Cortex of kidney (tissue), 1 donor: ENCODE measurements at places on chromosomes 5 and 9.

- DNase-seq, result no peak
Measured at GRCh38 chr5:77876316-77876715, 100.2 kb upstream of the TBCA start.

DNA sequence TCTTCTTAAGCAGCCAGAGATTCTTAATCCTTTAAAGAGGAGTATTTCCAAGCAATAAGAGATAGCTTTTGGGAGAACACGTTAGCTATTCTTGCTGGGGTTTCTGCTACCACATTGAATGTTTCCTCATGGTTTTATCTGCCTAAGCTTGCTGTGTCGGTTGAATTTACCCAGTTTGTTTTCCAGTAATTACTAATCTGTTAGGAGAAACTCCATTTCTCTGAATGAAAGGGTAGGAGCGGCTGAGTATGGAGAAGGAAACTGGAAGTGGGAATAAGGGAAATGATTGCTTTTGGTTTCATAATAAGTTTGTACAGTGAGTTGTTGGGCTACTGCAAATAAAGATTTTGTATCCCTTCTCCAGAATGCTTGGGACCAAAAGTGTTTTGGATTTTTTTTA, 1.2 kb downstream of the JAK2 start:
- no peak for DNase-seq

DNA sequence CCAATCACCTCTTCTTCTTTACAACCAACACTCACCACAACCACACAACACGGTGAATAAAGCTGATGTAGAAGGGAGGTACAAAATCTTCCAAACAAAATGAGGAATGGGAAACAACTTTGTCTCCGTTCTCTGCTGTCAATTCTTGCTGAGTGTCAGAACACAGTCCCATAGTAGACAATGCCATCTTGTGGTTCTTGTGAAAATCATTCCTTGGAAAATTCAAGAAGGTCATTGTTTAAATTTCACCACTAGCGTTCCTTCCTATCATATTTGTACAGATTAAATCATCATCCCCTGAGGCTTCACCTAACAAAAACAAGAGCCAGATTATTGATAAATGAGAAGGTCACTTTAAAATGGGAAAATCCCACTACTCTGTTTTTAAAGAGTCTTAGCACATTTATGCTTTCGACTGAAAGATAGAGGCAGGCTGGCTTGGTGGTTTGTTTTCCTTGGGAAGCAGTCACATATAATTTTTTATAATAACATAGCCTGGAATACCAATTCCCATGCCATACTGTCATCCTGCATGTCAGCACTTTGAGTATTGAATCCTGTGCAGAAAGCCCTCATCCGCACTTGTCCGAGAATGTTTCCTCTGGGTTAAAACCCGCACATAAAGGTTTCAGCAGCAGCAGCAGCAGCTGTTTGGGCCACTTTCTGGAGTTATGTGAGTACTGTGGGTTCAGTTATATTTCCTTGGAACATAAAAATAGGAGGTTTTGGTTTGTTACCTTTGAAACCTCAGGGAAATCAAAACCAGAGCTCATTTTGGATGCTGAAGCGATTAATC, 395.0 kb upstream of the SMARCA2 start:
- no peak for DNase-seq

GRCh38 chr5:153084511-153084910, 406.0 kb upstream of the GRIA1 start:
- no peak for DNase-seq

DNA sequence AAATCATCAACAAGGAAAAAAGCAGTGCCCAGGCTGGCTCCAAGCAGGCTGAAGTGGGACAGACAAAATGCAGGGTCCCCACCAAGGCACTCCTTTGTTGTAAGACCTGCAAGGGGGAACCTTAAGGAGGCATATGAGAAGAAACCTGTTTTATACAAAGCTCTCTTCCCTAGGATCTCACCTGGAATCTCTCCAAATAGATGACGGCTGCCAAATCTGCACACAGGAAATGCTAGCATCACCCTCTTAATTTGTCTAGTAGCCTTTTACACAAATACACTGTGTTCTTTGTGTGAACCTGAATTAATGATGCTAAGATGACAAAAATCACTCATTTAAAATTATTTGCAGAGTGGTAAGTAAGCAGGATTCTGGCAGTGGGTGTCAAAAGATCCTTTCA, 280.2 kb downstream of the SPOCK1 start:
- no peak for DNase-seq

GRCh38 chr5:126499853-126500342, 76.7 kb downstream of the GRAMD2B start:
- DNase-seq, result no peak

DNA sequence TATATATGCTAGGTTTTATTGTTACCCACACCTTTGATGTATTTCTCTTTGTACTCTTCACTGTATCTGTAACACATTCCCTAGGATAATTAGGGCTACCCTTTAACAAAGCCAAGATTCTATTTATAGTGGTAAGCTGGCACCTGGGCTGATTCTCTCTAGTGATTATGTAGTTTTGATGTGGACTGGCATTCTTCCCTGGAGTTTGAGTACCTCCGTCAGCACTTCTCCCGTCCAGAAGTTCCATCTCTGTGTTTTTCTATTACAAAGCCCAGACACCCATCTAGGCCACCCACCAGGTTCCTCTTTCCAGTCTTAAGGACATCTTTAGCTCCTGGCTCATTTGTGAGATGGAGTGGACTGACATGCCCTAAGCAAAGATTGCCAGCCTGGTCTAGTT, 55.9 kb upstream of the CDKN2B start:
- DNase-seq, result no peak

DNA sequence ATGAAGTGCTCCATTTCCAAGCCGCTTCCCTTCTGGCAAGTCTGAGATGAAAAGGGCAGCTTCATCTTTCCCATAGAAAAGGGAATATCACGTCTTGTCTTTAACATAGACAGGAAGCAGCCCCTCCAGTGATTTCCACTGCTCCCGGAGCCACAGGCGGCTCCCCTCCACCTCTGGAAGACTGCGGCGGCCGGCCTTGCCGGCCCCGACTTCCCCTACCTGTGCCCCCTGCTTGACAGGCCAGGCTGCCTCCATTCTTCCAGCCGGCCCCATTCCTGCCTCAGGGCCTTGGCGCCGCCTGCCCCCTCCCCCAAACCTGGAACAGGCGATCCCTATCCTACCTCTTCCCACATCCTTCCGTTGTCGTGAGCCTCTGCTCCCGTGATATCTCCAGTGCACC, 141.8 kb downstream of the ZNF354C start:
- DNase-seq, result no peak

- no peak for DNase-seq
Measured at GRCh38 chr5:38673671-38674071, 117.2 kb upstream of the LIFR start.

DNA sequence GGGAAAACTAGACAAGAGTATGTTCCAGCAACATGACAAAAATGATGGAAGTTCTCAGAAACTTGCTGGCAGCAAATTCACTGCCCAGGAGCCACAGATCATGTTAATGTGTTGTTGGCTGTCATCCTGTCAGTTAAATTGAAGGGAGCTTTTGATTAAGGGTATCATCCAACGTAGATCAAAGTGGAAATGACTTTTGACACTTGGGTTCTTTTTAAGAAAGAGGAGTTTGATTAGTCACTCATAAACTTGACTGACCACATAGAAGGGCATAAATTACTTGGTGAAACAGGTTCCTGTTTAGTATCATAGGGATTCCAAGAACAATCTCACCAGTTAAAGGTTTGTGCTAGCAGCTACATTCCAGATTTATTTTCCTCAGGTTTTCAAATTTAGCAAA, 288.7 kb downstream of the CSNK1G3 start:
- no peak for DNase-seq

- no peak for DNase-seq
Measured at GRCh38 chr5:157520911-157521703, 54.5 kb downstream of the ADAM19 start.

DNA sequence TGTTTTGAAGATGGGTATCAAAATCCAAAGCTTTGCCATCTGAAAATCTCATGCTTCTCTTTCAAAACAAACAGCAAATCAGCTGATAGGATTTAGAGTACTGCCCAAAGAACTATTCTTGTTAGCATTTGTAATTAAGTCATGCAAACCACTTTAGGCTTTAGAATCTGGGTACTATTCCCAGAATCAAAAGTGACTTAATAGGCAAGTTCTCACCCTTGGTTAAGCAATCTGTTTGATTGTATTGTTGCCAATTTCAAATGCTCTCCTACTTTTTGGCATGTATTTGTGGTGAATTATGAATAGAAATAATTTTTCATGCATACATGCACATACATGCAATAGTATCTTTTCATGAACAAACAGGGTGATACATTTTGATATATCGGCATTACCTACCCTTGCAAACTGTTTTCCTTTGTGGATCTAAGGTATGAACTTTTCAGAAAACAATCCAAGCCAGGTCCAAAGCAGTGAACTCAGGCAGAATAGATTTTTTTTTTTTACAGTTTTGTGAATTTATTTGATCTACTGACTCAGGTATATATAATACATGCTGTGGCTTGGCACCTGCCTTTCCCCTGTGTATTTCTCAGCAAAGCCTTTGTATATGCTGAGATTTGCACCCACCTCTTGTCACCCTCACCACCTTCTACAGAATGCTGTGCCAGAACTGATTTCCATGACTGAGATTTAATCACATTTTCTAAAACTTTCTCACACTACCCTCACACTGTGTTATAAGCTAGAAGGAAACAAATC, 9.0 kb downstream of the IL33 start:
- DNase-seq, result no peak
